CD4-positive, alpha-beta T cell treated with Interleukin-4 for 1 hour (primary cell): ENCODE measurements at places on chromosomes 5 and 9.
A peak's percentile ranks its signal among the peaks of the same experiment; 100 is the strongest.

DNA sequence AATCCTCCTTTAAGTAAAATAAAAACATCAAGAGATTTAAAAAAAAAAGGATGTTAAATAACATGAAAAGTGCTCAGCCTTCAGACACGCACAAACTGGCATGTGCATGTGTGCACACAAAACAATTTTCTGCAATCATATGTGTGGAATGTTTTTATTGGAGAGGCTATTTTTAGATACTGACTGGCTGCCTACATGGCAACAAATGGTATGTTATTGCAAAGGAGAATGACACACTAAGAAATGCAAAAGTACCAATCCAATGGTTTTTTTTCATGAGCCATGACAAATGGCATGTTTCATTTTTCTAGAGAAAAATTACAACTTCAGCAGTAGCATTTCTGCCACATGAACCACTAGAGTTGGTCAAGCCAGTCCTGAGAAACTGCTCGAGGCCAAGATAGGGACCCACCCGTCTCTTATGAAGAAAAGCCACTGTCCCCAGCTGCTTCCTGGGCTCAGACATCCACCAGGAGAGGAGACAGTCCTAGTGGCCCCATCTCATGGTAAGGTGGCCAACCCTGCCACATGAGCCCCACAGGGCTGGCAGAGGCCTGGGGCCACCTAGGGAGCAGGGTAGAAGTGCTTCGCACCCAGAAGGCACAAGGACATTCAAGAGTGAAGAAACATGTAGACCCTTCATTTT lies 116.4 kb downstream of the MYO10 start:
- no peak for DNase-seq

DNA sequence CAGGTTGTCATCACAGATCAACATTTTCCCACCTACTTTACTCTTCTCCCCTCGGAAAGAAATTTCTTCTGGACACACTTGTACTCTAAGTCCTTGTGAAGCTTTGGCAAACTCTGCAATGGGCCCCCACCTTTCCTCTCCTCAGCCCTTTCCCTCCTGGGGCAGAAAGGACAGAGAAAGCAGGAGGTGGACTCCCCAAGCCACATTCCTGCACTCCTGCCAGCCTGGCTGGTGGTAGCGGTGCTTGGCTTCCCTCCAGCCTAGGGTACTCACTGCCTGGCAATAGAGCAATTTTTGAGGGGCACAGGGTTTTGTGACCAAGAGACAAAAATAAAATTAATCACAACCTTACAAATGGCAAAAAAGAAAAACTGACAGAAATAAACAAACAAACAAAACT lies 451.4 kb downstream of the ZSWIM6 start:
- no peak for DNase-seq

- DNase-seq = no peak
These were observed 191.5 kb downstream of the GOLPH3 start for GRCh38 chr5:31982621-31983020.

DNA sequence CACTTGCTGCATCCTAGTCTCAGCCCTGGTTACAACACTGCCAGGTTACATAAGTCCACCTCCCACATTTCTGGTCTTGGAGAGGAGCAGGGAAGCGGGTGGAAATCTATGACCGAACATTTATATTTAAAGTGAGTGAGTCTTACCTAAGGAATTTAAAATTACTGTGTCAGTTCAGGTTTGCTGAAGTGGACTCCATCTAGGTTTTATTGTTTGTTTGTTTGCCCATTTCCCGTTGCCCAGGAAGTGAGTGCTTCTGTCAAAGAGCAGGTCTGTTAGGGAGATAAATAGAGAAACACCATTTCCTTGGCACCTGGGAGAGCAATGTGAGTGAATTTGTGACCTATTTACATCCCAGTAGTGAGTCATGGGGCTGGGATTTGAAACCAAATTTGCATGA lies 179.5 kb downstream of the KIF4B start:
- no peak for DNase-seq

DNA sequence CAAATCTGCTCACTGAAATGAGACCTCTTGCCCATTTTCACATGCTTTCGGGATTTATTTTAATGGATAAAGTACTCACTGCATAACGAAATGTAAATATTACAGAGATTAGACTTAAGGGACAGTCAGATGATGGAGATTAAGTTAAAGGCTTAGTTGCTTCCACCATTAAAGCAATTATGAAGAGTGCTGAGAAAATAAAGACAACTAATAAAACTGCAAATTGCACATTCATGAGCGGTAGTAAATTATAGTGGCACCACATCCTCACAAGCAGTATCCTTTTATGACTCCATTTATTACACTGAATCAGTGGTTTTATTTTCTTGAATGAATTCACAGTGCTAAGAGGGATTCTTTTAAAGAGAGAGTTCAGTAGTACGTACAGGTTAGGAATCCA lies 76.2 kb upstream of the TMED7 start:
- DNase-seq = no peak

DNA sequence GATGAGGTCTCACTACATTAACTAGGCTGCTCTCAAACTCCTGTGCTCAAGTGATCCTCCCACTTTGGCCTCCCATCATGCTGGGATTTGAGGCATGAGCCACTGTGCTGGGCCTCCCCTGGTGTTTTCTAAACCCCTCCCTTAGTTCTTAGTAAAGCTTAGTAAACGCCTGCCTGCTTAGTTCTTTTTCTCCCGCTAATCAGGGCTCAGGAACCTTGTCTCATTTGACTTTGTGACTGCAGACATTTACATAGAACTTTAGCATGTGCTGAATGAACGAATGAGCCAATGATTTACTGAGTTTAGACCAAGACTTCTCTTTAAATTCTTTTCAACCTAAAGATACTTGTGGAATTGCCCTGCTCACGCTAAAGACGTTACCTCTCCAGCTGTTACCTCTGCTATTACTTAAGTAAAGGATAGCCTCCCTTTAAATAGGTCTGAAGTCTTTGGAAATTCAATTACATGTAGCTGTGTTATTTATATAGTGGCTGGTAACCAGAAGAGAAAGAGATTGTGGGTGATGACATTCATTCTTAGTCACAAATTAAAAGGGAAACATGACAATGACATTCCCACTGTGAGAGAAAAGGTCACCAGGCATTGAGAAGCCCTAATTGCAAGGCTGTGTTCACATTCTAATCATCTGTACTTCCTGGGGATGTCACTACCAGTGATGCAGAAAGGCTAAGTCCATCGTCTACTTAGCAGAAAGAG lies 18.6 kb upstream of the SUSD1 start:
- no peak for DNase-seq

- DNase-seq = no peak
These were observed 3.9 kb upstream of the C5orf58 start for GRCh38 chr5:170228762-170229435.

DNA sequence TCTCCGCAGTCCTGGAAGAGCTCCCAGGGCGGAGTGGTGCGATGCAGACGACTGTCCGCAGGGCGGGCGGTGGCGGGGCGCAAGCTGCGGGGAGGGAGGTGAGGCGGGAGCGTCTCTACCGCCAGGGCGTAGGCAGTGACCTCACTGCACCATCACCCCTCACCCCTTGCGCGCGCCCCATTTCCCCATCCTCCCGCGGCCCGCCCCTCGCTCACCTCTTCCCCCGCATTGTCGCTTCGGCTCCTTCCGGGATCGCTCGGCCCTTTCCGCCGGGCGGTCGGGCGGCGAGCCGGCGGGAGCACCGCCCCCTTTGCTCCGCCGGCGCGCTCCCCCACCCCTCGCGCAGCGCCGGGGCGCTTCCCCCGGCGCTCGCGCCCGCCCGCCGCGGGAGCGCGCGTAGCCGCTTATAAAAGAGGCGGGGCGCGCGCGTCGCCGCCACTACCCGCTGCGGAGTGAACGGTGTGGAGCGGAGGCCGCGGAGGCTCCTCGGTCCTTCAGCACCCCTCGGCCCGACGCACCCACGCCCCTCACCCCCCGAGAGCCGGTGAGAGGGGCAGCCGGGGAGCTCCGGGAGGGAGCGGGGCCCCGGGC lies at the start of gene SPTAN1:
SPTAN1 (plus strand) TSS at position 435 of the 591 bp plus-strand sequence. CDS start 14,154 bp downstream, outside the sequence.
- DNase-seq = peak; percentile 96

DNA sequence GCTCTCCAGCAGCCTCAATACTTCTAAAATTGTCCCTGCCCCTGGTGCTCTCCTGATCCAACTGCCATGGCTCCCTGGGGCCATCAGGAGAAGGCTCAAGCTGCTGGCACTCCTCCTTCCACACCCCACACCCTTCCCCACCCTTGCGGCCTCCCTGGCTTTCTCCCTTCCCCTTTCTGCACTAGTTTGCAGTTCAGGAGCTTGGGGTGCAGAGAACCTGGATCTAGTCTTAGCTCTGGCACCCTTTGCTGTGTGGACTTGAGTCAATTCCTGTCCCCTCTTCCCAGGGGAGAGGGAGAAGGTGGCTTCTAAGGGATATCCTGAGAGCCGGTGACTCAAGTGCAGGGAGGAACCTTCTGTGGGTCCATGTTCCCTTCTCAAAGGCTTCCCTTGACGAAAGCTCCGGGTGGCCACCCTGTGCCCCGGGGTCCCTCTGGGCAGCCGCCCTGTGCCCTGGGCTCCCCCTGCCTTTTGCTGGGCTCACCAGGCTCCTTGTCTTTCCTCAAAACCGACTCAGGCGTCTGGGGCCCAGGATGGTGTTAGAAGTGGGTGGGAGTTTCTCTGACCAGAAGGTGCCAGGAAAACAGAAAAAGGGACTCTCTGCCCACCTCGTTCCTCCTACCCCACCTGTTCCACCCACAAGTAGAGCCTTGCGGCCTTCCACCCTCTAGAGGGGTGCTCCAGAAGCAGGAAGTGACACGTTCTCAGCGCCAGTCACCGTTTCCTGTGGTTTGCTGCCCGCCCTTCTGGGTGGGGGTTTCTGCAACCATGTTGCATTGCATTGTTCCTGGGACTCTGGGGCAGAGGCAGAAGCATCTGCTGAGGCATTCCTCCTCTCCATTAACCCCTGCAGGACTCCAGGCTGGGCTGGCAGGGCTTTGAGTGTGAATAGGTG lies 15.0 kb downstream of the GLIPR2 start:
- DNase-seq = peak; percentile 89

DNA sequence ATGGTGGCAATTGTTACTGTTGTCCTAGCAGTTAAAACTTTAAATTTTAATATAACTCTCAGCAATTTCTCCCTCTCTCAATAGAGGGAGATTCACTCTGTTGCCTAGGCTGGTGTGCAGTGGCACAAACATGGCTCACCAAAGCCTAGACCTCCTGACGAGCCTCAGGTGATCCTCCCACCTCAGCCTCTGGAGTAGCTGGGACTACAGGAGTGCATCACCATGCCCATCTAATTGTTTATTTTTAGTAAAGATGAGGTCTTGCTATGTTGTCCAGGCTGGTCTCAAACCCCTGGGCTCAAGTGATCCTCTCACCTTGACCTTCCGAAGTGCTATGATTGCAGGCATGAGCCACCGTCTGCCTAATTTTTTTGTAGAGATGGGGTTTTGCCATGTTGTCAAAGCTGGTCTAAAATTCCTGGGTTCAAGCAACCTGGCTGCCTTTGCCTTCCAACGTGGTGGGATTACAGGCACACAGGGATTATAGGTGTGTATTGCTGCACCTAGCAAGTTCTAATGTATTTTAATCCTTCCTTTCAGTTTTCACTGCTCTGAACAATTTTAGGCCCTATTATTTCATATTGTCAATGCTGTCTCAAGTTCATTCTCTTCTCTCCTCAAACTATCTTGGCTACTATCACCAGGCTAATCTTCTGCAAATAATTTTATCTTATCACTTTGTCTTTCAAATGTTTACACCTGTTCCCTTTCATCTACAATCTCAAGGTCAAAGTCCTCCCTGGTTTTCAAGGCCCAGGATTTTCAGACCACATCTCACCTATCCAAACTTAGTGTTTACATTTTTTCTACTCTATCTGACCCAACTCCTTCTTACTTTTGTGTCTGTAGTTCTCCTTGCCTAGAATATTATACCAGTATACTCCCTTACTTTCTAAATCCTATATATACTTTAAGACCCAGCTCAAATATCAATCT lies 18.9 kb downstream of the ALDH1A1 start:
- no peak for DNase-seq

DNA sequence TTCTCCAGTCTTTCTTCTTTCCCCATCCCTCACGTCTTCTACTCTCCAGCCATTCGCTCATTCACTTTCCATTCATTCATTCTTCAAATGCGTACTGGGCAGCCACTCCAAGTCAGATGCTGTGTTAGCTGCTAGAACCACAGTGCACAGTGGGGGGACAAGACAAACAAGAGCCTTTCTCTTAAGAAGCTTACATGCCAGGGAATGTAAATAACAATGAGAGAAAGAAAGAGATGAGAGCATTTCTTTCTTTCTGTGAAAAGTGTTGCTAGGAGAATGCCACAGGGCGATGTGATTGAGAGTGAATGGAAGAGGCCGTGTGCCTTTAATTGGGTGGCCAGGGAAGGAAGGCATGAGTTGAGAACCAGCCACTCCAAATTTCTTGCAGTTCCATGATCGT lies 46.3 kb upstream of the SMIM23 start:
- DNase-seq = no peak

DNA sequence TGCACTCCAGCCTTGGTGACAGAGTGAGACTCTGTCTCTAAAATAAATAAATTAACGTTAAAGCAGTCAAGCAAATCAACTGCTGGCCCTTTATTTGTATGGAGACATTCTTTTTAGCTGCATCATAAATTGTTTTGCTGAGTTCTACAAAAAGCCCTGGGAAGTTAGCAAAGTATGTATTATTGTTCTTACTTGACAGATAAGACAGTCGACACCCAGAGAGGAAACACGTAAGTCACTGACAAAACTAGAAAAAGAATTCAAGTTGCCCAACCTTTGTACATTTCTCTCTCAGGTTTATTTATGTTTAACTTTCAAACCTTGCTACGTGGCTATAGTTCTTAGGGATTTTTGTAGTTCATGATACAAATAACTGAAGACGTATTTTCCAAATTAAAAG lies 40.4 kb upstream of the MACIR start:
- DNase-seq = no peak

GRCh38 chr9:123040801-123041200 lies 7.3 kb downstream of the GPR21 start:
- no peak for DNase-seq
